ENCODE measurements at places on chromosomes 3 and 15.
A peak's percentile ranks its signal among the peaks of the same experiment; 100 is the strongest.

GRCh38 chr3:40689837-40690236, 165.1 kb downstream of the ZNF621 start:
- no peak for DNase-seq

- no peak for DNase-seq
Observed at GRCh38 chr3:185823078-185824044, 1.5 kb downstream of the IGF2BP2 start.

DNA sequence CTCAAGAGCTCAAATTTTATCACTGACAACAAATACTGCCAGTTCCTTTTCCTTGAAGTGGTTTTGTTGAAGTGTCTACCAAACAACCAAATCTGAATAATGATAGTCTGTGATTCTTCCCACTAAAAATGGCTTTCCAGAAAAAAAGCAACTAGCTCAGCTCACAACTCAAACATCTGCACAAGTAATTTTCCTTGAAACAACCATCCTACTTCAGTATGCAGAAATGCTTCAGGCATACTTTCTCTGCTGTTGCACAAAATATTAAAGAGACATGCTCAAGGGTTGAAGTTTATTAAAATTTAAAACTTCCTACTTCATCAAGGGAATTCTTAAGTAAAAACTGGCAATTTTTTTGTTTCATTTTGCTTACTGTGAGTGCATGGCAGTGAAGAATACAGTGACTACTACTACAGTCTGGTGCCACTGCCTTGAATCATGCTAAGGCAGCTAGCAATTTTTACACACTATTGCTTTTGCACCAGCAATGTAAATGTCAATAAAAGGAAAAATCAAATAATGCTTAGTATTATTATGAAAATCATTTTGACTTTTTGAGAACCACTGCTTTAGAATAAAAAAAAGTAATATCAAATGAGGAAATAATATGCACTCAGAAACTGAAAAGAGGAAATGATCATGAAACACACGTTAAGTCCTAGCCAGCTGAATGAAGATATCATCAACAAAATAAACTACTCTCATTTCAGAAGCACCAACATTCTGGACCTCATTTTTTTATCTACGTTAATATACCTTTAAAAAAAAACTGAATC, 33.6 kb downstream of the VPS13C start:
- no peak for DNase-seq

DNA sequence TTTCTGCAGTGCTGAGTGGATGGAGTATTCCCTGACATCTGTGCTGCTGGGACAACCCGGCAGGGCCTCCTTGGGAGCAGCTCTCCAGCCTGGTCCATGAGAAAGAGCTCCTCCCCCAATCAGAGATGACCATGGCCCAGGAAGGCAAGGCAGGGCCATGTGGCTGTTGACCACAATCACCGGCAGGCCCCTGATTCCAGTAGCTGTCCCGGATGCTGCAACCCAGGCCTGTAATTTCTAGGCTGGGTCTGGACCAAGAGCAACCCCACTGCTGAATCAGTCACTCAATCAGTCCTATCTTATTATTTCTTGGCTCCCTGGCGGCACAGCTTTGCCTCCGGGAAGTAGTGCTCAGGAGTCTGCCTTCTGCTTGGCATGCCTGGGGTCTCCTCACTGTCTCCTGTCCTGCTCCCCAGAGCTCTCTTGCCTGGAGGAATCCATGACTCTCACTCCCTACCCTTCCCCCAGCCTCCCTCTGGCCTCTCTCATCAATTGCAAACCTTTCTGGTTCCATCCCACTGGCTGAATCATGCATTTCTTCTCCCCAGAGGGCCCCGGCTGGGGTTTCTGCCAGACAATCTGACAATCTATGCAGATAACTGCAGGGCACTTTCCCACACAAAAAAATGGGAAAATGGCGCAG, 32.6 kb upstream of the ITGA11 start:
- DNase-seq, result no peak

GRCh38 chr15:69805248-69805953, 292.3 kb downstream of the TLE3 start:
- no peak for DNase-seq

GRCh38 chr15:57550640-57551039, 41.1 kb upstream of the MYZAP start:
- DNase-seq, result peak; percentile 26

DNA sequence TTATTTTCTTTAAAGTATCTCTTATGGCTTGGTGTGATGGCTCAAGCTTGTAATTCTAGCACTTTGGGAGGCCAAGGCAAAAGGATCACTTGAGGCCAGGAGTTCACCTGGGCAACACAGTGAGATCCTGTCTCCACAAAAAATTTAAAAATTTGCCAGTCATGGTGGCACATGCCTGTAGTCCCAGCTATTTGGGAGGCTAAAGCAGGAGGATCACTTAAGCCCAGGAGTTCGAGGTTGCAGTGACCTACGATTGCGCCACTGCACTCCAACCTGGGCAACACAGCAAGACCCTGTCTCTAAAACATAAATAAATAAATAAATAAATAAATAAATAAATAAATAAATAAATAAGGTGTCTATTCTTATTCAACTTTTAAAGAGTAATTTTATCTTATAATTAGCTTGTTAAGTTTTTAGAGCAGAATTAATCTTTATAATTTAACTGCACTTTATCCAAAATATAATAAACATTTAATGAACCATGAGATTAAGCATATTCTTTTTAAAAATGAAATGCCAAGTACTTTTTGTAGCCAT, 48.0 kb downstream of the KPNA1 start:
- DNase-seq, result no peak

- DNase-seq, result no peak
Observed at GRCh38 chr3:95815828-95816227, 998.6 kb upstream of the EPHA6 start.

GRCh38 chr15:48361685-48362084, 30.5 kb downstream of the DUT start:
- DNase-seq, result no peak

GRCh38 chr3:196969134-196969659, 564 bp upstream of the PIGZ start:
- no peak for DNase-seq

GRCh38 chr3:10242182-10243065, 5.8 kb upstream of the TATDN2 start:
- DNase-seq, result no peak

GRCh38 chr15:82146990-82147461, 101.2 kb upstream of the MEX3B start:
- no peak for DNase-seq

DNA sequence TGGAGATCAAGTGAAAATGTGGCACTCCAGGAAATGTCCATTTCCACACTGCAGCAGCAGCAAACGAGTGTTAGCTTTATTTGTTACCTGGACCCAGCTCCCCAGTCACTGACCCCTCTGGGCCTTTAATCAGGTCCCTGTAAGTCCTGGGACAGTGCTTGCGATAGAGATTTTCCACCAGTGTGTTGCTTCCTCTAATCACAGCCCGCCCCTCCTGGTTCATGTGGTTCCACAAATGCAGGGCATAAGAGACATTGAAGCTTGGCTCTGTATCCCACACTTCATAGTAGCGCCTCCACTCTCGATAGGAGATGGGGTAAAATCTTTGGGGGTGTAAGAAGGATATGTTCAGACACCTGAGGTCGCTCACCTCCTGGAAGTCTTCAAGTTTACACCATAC, 8.0 kb downstream of the A4GNT start:
- no peak for DNase-seq

- no peak for DNase-seq
Observed at GRCh38 chr15:67805008-67805665, 20.2 kb upstream of the SKOR1 start.

- DNase-seq, result no peak
Observed at GRCh38 chr15:61681038-61681418, 379.2 kb downstream of the VPS13C start.

DNA sequence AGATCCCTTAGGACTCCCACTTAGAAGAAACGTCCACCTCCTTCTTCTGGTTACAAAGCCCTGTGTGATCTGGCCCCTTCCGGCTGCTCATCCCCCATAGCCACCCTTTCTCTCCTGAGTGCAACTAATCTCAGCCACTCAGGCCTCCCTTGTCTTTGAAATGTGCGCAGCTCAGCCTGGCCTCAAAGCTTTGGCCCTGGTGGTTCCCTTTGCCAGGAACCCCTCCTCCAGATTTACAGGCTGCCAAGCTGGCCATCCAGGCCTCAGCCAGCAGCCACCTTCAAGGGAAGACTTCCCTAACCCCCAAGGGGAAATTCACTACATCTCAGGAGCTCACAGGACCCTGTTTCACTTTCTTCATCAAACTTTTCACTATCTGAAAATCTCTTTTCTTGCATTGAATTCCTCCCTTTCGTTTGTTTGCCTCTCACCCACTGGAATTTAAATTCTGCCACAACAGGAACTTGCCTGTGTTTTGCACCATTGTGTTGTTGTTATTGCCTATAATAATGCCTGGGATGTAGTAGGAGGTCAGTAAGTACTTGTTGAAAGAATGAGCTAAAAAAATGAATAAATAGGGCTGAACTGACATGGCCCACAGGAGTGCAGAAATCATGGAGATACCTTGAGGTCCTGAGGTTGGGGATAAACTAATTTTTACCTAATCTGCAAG, 109.5 kb upstream of the PFN2 start:
- no peak for DNase-seq

DNA sequence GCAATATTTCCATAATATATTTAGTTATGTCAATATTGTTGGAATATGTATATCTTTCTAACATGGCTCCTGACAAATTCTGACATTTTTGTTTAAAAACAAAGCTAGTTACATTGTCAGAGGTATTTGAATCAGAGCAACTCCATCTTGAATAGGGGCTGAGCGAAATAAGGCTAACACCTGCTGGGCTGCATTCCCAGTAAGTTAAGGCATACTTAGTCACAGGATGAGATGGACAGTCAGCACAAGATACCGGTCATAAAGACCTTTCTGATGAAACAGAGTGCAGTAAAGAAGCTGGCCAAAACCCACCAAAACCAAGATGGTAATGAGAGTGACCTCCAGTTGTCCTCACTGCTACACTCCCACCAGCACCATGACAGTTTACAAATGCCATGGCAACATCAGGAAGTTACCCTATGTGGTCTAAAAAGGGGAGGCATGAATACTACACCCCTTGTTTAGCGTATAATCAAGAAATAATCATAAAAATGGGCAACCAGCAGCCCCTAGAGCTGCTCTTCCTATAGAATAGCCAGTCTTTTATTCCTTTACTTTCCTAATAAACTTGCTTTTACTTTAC, 30.4 kb downstream of the RPL22L1 start:
- DNase-seq, result no peak

- no peak for DNase-seq
Observed at GRCh38 chr3:7739754-7740153, 761.9 kb upstream of the LMCD1 start.

DNA sequence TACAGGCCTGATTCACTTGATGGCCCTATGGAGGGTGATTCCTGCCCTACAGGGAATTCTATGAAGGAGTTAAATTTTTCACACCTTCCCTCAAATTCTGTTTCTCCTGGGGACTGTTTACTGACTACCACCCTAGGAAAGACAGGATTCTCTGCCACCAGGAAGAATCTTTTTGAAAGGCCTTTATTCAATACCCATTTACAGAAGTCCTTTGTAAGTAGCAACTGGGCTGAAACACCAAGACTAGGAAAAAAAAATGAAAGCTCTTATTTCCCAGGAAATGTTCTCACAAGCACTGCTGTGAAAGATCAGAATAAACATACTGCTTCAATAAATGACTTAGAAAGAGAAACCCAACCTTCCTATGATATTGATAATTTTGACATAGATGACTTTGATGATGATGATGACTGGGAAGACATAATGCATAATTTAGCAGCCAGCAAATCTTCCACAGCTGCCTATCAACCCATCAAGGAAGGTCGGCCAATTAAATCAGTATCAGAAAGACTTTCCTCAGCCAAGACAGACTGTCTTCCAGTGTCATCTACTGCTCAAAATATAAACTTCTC, 43.6 kb downstream of the BLM start:
- DNase-seq, result no peak

GRCh38 chr3:167487556-167487955, 13.7 kb upstream of the SERPINI2 start:
- no peak for DNase-seq

GRCh38 chr15:92624401-92624991, 31.1 kb downstream of the FAM174B start:
- DNase-seq, result peak; percentile 77

GRCh38 chr3:181728470-181729340, 17.0 kb downstream of the SOX2 start:
- no peak for DNase-seq

DNA sequence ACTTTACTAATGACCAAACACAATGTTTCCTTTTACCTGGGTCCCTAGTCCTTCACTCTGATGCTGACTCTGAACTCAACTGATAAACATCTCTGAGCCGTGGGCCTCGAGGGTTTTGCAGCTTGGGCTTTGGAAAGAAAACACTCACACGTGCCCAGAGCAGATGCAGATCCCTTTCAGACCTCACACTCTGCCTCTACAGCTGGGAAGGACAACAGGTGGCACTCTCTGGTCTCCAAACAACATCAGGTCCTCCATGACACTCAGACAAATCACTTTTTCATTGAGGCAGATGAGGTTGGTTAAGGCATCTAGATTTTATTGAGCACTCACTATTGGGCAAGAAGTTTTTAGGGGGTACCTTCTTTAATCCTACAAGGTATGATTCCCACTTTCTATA, 64.7 kb upstream of the NTRK3 start:
- no peak for DNase-seq

DNA sequence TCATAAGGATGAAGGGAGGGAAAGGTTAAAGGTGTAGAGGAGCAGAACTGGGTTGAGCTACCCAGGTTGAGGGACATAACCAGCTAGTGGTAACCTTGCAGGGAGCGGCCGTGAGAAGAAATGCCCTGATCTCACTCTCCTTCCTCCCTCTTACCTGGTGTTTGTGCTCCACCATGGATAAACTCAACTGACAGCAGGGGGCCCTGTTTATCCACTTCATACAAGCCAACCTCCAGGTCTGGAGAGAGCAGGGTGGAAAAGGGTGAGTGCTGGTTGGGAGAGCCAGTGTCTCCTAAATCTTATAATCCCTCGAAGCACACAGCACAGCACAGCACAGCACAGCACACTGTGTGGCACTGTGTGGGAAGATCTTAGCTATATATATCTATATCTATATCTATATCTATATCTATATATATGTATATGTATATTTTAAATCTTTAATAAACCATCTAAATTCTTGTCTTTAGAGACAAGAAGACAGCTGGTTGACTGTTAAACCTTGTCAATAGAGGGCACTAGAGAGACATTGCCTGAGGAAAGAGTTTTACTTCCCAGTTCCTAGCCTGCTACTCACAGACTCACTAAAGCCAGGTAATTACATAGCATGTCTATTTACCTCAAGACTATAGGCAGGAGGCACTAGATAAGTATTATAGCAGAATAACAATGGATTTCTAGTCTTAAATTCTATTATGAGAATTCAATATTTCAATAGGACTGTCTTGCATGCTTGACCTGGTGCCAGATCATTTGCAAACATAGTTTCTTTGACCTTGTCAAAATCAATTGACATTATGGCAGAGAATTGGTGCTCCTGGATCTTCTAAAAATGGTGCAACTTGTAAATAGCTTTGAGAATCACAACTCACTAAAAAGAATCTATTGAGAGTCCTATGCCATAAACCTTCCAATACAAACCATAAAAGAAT, 21.7 kb upstream of the FMN1 start:
- no peak for DNase-seq

GRCh38 chr3:128188326-128188725, 35.0 kb downstream of the EEFSEC start:
- DNase-seq, result no peak
